ENCODE measurements at places on chromosomes 16 and 17.
A peak's percentile ranks its signal among the peaks of the same experiment; 100 is the strongest.

- DNase-seq, result no peak
These were observed at the start of gene HNF1B for GRCh38 chr17:37744961-37745800. Gene HNF1B, minus strand, starts transcription at chr17:37745059. Its CDS starts 175 bp downstream, at chr17:37744884.

GRCh38 chr16:90057738-90058173, 19.4 kb downstream of the PRDM7 start:
- DNase-seq, result peak; percentile 74

GRCh38 chr17:58932956-58933355, 173.7 kb downstream of the TRIM37 start:
- no peak for DNase-seq

GRCh38 chr16:85354686-85355514, 242.6 kb upstream of the CIBAR2 start:
- peak; percentile 100 for DNase-seq

DNA sequence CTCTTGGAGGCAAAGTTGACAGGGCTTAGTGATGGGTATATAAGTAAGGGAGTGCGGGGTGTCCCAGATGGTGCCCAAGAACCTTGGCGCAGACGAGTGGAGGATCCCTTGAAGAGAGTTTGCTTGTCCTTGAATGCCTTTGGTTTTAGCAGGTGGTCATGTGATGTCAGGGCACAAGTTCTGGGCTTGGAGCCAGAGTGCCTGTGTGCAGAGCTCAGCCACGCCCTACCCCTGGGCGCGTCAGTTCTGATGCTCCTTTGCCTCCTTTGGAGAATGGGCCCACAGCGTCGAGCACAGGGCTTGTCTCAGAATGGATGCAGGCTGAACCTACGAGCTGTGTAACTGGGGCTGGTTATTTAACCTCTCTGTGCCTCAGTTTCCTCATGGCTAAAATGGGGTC, 412.2 kb upstream of the EEF2KMT start:
- DNase-seq, result no peak

- DNase-seq, result peak; percentile 31
These were observed 23.1 kb downstream of the NTAN1 start for GRCh38 chr16:15032547-15033308.

DNA sequence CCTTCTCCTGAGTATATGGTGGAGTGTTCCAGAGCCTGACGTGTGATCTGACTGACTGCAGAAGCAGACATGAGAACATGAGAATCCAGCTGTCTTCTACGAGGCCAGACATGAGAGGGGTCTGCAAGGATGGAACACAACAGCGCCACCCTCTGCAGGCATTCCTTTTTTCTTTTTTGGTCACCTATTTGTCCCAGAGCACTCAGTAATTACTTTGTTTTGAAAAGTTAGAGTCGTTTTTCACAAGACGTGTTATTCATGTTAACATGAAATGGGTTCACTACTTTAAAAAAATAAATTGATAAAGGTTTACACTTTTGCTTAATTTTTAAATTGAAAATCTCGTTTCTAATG, 43.8 kb upstream of the ATP2A3 start:
- no peak for DNase-seq

DNA sequence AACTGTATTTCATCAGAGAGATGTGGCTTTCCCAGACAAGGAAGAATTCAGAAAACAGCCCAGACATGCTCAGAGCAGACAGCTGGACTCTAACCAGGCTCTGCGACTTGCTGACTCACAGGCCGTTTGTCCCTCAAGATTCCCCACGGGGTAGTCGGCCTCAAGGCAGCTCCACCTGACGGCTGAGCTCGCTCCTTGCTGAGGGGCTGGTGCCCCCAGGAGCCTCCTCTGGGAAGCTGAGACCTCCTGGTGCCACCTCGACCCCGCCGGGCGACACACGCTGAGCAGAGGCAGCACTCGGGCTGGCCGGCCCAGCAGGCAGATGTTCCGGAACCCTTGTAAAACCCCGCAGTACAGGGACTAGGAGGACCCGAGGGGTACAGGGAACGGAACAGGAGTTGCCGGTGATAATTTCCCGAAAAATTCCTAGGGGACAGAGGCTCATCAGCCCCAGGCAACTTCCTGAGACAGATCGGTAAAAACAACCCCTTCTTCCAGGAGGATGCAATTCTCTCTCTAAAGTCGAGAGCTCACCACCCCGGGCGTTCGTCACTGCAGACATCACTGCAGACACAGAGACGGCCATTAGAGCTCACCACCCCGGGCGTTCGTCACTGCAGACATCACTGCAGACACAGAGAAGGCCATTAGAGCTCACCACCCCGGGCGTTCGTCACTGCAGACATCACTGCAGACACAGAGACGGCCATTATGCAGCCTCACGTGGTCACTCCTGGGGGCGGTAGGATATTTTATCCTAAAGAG, 19.9 kb downstream of the RPH3AL start:
- no peak for DNase-seq

GRCh38 chr17:80953471-80954315, 37.9 kb upstream of the CHMP6 start:
- no peak for DNase-seq

DNA sequence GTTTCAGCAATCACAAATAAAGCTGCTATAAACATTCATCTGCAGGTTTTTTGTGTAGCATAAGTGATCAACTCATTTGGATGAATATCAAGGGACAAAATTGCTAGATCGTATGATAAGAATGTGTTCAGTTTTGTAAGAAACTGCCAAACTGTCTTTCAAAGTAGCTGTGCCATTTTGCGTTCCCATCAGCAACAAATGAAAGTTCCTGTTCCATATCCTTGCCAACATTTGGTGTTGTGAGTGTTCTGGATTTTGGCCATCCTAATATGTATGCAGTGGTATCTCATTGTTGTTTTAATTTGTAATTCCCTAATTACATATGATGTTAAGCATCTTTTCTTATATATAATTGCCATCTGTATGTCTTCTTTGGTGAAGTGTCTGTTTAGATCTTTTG, 36.4 kb upstream of the TMEM92 start:
- DNase-seq, result no peak

DNA sequence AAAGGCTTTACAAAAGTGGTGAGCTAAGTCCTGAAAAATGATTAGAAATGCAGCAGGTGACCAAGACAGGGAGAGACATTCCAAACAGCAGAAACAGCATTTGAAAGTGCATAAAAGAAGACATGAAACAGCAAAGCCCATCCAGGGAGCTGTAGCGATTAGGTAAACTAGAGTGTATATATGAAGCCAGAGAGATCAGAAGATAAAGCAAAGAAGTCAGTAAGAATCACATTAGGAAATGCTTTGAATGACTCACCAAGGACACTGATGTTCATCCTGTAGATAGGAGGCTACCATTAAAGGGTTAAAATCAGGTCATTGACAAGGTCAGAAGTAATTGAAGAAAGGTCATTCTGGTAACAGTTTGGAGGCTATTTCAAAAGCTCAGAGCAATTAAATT, 27.6 kb upstream of the VAT1L start:
- DNase-seq, result peak; percentile 13

DNA sequence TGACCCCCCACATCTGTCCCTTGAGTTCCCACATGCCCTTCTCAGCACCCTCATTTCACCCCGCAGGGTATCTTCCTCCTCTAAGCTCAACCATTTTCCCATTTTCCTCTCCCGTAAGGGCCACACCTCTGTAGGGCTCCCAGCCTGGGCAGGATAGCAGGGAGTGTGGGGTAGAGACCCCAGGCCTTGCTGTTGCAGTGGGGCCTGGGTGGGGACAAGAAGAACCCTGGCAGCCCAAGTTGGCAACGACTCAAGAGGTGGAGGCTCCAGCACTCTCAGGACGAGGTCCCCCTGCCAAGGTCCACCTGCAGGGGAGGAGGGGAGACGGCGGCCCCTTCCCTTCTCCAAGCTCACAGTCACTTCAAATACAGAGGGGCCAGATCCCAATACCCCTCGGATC, 2.0 kb upstream of the TMEM92 start:
- no peak for DNase-seq

DNA sequence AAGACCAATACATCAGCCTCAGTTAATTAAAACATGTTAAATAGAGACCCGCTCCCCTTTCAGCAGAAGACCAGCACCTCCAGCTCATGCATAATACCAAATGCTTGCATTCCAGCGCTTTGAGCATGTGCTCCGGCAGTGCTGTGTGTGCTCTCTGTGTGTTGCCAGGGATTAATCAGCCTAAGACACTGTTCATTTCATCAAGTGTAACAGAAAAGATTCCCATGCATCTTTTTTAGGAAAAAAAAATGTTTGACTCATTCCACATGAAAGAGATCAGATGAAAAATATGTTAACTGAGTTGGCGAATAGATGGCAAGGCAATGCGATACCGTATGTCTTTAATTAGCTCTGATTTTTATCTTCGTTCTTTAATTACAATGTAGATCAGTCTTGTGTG, 187.6 kb downstream of the RPTOR start:
- peak; percentile 92 for DNase-seq

- DNase-seq, result no peak
These were observed 32.1 kb downstream of the MAP1LC3B start for GRCh38 chr16:87424266-87424665.

GRCh38 chr17:11668618-11669017, 70.3 kb downstream of the DNAH9 start:
- no peak for DNase-seq

- no peak for DNase-seq
These were observed 12.3 kb downstream of the FCSK start for GRCh38 chr16:70466805-70467076.

GRCh38 chr16:7456211-7456610, 123.6 kb downstream of the RBFOX1 start:
- DNase-seq, result no peak

GRCh38 chr17:44844390-44844830, 3.3 kb upstream of the HIGD1B start:
- DNase-seq, result peak; percentile 35

- DNase-seq, result peak; percentile 38
These were observed 65.0 kb downstream of the NCOR1 start for GRCh38 chr17:16150251-16150856.

DNA sequence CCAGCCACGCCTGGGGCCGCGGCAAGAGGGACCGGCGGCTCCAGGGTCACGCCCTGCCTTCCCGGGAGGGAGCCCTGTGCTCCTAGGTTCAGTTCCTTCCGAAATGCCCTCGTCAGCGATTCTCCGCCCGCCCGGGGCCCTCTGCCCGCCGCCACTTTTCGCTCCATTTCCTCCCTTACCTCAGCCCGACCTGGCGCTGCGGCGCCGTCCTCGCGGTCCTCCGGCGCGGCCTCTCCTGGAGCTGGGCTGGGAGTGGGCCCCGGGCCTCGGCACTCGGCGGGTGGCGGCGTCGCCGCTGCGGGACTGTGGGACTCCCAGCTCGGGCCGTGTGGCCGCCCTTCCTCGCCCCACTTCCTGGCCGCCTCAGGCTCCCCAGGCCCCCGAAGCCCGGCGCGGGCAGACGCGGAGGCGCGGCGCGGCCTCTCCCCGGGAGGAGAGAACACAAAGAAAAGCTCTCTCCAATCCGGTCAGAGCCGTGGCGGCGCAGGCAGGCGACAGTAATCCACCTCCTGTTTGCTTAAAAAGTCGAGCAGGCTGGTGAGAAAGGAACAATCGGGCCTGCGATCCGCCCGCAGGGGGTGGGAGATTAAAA, 1.6 kb downstream of the BAHCC1 start:
- DNase-seq, result peak; percentile 54

DNA sequence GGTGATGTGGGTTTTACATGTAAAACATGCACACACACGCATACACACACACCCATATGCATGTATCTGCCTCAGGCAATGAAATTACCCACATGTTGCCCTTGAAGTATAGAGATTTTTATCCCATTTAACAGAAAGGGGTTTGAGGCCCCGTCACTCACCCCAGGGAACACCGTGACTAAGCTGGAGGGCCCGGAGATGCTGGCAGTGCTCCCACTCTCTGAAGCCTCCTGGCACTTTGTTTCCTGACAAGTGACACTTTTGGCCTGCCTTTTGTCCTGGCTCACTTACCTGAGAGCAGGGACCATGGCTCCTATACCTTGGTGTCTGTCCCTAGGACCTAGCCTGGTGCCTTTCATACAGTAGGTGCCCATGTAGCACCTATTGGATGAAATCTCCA, 50.0 kb upstream of the TNRC6C start:
- DNase-seq, result no peak

GRCh38 chr16:67857547-67858233, 10.2 kb upstream of the CENPT start:
- DNase-seq, result peak; percentile 81

GRCh38 chr17:64635647-64636305, 26.3 kb downstream of the SMURF2 start:
- DNase-seq, result peak; percentile 97

DNA sequence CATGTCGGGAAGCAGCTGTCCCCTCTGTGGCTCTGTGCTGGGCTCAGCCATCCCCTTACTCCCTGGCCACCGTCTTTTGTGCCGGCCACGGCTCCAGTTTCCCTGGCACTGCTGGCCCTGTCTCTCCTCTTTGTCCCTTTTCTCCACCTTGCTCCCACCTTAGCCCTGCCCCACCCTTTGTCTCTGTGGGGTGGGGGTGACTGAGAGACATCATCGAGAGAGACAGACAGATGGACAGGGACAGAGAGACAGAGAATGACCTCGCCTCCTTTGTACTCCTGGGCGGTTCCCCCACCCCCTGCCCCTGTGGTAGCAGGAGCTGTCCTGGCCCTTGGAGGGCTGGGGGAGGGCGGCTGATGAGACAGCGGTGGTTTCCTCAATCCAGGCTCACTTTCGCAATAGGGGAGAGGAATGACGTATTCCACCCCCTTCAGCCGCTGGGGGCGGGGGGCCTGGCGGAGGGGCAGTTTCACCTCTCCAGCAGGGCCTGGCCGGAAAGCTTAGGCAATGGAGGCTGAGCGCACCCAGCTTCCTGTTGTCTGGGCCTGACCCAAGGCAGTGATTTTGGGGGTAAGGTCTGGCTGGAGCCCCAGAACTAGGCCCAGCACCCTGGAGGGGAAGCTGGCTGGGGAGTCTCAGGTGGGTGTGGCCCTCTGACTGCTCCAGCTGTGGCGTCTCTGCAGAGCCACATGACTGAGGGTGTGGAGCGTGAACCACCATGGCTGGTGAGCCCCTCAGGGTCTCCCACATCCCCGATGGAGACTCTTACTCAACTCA, 7.3 kb downstream of the FMNL1 start:
- DNase-seq, result peak; percentile 92

GRCh38 chr17:39617446-39618245, 9.1 kb upstream of the PPP1R1B start:
- peak; percentile 45 for DNase-seq

DNA sequence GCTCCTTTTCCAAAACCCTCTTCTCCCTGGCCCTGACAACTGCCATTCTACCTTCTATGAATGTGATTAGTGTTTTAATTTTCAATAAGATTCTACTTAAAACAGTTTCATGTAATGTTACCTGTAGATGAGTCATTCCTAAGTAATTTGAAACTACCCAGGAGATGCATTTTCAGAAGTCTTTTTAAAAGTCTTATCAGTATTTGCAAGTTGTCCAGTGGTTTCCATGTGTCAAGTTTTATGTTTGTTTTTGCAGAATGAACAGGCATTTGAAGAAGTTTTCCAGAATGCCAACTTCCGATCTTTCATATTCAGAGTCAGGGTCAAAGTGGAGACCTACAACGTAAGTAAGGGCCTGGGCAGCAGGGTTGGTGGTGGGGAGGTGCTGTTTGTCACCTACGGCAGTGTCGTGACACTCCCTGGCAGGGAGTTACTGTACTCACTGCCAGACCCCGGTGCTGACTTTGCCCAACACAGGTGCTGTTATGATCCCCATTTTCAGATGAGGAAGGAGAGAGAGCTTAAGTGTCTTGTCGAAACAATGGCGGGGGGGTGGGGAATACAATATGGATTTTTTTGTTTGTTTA, 65.0 kb downstream of the RPA1 start:
- no peak for DNase-seq

GRCh38 chr16:63363738-63364137, 1327.5 kb upstream of the CDH8 start:
- no peak for DNase-seq

- no peak for DNase-seq
These were observed 341.5 kb downstream of the SNX29 start for GRCh38 chr16:12317856-12318537.

Data from fibroblast of skin of right quadriceps (primary cell).